ENCODE measurements at places on chromosomes 12 and 14.

- no peak for DNase-seq
Observed at GRCh38 chr12:5138256-5138655, 94.6 kb downstream of the KCNA5 start.

- DNase-seq: no peak
Observed at GRCh38 chr12:120376934-120377572, 8.1 kb upstream of the MSI1 start.

DNA sequence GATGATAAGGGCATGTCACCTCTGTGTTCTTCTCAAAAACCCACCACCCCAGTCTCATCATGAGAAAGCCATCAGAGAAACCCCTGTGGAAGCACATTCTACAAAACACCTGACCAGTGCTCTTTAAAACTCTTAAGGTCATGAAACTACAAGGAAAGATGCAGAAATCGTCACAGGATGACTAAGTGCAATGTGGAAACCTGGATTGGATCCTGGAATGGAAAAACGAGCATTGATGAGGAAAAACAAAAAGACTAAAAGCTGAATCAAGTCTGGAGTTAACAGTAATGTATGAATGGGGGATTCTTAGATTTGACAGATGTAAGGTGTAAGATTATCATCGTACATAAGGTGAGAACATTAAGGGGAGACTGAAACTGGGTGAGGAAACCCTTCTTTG lies 211.0 kb downstream of the TBX5 start:
- DNase-seq: no peak

- no peak for DNase-seq
Observed at GRCh38 chr12:110109837-110110535, 14.2 kb upstream of the IFT81 start.

GRCh38 chr12:15932327-15932726 lies 21.2 kb downstream of the DERA start:
- DNase-seq: no peak

DNA sequence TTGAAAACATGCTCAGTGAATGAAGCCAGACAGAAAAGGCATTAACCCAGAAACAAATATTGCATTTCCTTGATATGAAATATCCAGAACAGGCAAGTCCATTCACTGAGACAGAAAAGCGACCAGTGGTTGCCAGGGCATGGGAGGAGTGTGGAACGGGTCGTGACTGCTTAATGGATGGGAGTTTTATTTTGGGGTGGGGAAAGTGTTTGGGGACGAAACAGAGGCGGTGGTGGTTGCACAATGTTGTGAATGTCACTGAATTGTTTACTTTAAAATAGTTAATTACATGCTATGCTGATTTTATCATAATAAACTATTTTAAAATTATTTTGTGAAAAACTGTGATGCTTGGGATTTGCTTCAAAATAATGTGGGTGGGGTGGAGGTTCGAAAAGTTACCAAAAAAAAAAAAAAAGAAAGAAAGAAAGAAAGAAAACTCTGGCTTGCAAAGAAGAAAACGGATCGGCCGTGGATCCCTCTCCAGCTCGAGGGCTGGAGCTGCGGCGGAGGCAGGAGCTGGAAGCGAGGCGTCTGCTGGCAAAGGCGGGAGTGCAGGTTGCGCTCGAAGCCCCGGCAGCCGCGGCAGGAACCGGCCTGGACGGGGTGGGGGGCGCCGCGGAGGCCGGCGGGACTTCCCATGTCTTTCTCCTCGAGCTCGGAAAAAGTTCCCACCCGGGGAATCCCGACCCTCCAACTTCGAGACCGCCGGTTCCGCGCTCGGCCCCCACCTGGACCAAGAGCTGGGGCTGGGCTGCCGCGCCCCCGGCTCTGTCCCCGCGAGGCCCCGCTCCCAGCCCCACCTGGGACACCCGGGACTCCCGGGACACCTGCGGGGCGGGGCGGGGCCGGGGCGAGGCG lies 524 bp upstream of the P2RX2 start:
- no peak for DNase-seq

- DNase-seq: no peak
Observed at GRCh38 chr12:65668981-65669695, 155.1 kb upstream of the HMGA2 start.

All from skin of body (tissue), 3 donors.